ENCODE measurements at places on chromosomes 1 and 21.

DNA sequence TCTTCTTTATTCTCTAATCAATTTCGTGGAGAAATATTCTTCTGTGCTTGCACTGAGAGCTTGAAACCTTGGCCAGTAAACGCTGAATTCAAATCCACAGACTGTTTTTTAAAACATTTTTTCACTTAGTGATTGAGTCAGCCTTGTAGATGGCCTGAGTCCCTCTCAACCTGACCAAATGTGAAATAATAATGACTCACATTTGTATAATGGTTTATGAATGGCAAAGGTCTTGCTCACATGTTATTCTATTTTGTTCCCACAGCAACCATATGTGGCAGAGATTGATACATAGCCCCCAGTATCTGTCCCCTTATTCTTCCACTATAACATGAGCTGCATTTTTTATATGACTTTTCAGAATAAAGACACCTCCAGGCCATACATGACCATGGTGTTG, 47.8 kb upstream of the CCDC190 start:
- no peak for DNase-seq

DNA sequence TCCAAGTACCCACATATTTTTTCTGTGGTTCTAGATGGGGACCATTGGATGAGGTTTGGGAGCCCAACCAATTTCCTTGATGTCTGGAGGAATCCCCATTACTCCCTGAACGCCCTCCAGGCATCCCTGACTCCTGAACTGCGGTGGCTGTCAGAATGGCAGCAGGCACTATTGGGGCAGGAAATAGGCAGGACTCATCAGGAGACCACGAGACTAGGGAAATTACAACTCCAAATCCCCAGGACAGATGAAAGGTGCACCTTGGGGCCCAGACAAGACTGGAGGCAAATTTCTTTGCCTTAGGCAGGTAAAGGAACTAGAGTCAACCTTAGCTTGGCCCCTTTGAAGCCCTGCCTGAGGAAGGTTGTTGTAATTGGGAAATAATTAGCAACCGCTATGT, 1.1 kb downstream of the CGN start:
- DNase-seq, result no peak

DNA sequence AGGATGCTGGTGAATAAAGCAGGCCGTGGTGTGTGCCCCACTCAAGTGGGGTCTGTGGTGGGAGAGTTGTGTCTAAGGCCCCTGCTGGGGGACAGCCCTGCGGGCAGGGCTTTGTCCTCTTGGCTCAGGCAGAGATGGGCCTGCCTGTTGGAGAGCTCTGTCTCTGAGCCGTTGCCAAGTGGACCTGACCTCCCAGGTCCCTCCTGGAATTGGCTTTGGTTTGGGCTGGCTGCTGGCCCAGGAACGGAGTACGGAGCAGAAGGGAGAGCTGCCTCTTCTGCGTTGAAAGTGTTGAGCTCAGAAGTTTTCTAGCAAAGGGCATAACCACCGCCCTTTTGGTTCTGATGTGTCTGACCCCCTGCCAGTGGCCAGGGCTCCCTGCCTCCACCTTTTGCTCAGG, 153.9 kb downstream of the PEX14 start:
- no peak for DNase-seq

GRCh38 chr1:15179485-15179883, 25.9 kb downstream of the TMEM51 start:
- no peak for DNase-seq

DNA sequence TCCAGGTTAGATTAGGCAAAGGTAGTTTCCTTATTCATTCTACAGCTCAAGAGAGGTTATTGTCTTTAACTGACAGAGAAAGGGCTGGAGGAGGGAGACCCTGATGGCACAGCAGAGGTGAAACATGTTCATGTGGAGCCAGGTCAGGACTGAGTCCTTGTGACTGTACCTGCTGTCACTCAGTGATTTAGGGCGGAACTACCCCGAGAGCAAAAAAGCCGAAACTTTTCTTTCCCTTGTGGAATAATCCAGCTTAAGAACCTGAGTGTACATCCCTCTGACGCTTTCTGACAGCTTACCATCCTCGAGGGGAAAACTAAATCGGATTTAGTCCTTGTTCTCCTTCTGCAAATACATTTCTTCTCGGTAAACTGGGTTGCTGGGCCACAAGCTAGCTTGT, 273.2 kb downstream of the BACH1 start:
- DNase-seq, result no peak

GRCh38 chr1:63632110-63632509, 38.9 kb downstream of the PGM1 start:
- DNase-seq, result no peak
